ENCODE measurements at places on chromosomes 2 and 18.

DNA sequence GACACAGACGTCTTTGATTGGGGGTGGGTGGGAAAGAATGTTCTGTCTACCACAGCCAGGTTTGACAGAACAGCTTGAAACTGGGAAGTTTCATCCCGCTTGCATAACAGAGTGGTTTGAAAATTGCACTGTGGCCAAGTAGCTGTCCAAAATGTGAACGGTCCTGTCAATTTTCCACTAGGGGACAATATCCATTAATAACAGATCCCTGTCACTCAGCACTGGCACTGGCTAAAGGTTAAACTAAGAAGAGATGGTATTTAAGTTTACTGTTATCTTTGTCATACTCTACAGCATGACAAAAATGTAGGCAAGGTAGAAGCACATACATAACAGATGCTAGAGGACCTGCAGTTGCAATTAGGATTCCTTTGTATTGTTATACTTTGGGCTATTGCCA is 55.6 kb upstream of the ACMSD start:
- DNase-seq, result no peak

- no peak for DNase-seq
These were observed 62.5 kb upstream of the ACVR1C start for GRCh38 chr2:157691131-157691530.

DNA sequence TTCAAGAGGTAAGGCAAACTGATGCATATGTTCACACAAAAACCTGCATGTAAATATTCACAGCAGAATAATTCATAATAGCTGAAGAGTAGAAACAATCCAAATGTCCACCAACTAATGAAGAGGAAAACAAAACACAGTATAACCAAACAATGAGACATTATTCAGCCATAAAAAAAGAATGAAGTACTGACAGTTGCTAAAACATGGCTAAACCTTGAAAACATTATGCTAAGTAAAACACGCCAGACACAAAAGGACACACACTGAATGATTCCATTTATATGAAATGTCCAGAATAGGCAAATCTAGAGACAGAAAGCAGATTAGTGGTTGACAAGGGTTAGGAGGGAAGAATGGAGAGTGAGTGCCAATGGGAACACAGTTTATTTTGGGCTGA is 86.9 kb downstream of the SESTD1 start:
- DNase-seq, result no peak

- no peak for DNase-seq
These were observed 51.4 kb upstream of the APCDD1 start for GRCh38 chr18:10402871-10403559.

GRCh38 chr2:175203621-175204496 is 22.3 kb upstream of the ATP5MC3 start:
- DNase-seq, result no peak

DNA sequence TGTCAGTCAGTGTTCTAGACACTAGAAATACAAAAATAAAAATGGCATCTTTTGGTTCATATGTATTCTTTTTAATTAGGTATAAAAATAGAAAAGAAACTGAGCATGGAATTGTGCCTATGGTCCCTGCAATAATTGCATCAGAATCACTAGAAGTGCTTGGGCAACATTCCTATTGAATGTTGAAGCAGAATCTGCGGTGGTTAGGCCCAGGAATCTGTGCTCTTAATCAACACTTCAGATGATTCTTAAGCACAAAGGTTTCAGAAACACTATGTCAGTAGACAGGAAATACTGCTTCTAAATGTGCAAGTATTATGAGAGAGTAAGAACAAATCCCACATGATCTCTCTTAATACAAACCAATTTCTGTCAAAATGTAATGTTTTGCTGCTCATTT is 20.3 kb upstream of the RBBP8 start:
- no peak for DNase-seq

DNA sequence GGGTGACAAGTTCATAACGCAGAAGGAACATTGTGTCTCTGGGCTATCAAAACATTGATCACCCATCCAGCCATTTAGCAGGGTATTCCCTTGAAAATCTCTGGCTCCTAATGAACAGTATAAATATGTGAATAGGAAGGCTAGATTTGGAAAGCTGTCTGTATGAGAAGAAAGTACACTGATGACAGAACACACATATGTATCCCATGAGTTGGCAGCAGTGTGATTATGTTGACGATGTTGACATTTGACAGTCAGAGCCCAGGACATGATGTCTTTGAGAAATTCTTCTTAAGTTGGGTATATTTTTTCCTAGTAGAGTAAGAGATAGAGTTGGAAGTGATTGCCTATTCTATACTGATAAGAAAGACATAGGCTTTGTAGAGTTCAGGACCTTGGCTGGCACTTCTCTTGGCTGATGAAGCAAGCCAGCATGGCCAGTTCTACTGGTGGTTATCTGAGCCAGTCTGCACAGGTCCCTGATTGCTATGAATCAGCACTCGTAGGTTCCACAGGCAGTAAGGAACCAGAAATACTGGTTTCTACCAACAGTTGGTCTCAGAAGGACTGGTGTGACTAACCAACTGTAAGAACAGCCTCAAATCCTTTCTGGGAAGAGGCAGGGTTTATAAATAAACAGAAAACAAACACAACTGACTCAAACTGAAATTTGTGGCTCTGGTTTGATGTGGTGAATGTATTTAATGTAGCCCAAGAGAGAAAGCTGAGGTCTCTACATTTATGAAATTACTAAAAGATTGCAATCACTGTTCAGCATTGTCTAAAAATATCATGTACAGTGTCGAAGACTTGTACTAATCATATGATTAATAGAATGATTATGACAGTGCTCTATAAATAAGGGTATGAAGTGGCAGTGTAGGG is 43.9 kb upstream of the RAPH1 start:
- no peak for DNase-seq

DNA sequence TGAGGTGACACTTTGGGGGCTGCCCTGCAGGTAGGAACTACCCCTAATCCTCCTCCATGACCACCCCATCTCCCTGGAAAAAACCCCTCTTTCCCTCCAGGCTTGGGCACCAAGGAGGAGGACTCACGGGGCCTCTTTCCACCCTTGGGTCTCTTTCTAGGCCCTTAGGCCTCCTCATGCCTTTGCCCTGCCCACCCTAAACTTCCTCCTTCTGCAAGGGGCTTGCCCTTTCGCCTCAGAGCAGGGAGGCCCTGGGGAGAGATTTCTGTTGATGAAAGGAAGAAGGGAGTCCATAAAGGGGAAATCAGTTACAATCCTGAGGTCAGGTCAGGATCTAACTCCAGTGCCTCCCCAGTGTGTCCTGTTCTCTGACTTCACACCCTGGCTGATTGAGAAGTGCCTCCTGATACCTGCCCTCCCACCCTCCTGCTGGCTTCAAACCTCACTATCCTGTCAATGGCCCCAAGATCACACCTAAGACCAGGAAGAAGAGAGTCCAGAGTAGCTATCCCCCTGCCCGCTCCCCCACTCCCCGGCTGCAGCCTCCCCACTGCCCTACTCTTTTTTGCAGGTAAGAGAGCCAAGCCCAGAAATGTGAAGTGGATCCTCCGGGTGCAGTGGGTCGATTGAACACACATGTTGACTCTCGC is 16.7 kb upstream of the TNS1 start:
- DNase-seq, result no peak

DNA sequence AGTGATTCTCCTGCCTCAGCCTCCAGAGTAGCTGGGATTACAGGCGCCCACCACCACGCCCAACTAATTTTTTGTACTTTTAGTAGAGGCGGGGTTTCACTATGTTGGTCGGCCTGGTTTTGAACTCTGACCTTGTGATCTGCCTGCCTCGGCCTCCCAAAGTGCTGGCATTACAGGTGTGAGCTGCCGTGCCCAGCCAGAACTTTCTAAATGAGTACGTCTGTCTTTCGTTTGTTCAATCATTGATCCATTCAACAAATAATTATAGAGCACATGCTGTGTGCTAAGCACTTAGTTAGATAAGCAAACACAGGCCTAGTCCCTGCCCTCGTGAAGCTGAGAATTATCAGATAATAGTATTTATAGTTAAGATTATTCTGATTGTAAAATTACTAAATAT is 56.5 kb downstream of the TTC39C start:
- no peak for DNase-seq

DNA sequence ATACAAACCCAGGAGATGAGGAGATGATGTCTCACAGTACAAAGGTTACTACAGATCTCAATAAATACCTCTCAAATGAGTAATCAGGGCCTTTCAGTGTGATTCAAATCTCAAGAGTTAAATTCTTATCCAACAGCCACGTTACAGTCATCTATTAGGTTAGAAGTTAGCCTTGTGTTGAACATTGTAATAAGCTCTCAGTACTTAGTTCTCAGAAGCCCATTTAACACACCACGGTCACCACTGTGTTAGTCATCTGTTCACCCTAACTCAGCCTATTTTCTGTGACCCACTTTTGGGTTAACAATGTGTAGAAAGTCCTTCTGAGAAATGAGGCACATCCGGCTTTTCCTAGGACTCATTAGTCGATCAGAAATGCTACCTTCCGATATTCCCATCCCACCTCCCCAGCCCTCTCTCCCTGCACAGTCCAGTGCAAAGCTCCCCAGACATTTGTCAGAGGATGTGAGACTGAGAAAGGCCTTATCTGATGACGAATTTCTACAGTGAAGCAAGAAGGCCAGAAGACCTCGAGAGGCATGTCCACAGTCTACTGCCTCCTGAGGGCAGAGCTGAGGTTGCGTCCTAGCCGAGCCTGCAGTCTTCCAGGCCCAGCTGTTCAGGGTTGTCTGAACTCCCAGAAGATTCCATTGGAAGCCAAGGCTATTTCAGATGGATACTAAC is 92.6 kb downstream of the ACTR2 start:
- no peak for DNase-seq
